NCI-H774 (cell line): ENCODE measurements at places on chromosomes 16 and 17.

GRCh38 chr17:7465597-7466275, 13.7 kb downstream of the ZBTB4 start:
- no peak for DNase-seq

DNA sequence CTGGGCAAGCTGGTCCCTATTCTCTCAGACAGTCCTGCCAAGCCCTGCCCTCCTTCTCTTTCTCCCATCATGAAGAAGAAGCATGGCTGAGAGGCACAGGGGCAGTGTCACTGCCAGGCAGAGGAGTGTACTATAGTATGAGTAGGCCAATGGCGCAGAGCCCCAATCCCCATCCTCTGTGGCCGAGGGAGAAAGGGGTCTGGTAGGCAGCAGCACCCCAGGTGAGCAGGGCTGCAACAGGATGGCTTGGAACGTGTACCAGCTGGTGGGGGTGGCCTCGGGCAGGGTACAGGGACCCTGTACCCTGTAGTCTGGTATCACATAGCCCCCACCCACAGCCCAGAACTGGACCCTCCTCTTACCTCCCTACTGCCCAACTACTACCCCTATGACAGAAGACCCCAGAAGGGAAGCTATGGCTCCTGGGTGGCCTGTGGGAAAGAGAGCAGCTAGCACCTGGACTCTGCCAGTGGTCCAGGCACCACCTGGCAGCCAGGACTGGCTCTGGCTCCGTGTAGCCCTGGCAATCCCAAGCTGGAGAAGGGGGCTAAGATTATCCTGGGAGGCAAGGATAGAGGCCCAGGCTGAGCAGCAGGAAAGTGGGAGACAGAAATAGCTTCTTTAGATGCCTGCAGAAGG, 4.4 kb downstream of the SMARCD2 start:
- DNase-seq = no peak

GRCh38 chr16:74586948-74587347, 20.0 kb downstream of the GLG1 start:
- no peak for DNase-seq

- no peak for DNase-seq
These were observed 24.0 kb downstream of the PIK3R5 start for GRCh38 chr17:8941520-8941919.
